ENCODE measurements at places on chromosomes 16 and 17. TPM values are rescaled to one million over a fixed set of nuclear protein-coding genes. Genes with fewer than 3 reads are reported as not detected.

Gene HID1
- total RNA-seq = 0.29 TPM

Gene HGS
- total RNA-seq = 131 TPM

Gene ZNF232
- total RNA-seq = 6.8 TPM

Gene SYNGR2
- 11.2 TPM for total RNA-seq

Gene COX6A2
- total RNA-seq = not detected

Gene CACNB1
- total RNA-seq = 7.9 TPM

Gene CMTM2
- not detected for total RNA-seq

Gene CPNE2
- 22.0 TPM for total RNA-seq

Gene PDIA2
- not detected for total RNA-seq

Gene TANGO6
- 21.8 TPM for total RNA-seq

Gene ATP2A3
- total RNA-seq = 6.9 TPM

Gene MC1R
- 7.1 TPM for total RNA-seq

Gene KRT25
- not detected for total RNA-seq

Gene CD300E
- not detected for total RNA-seq

Gene SLC5A2
- total RNA-seq = 0.15 TPM

Gene GP1BA
- total RNA-seq = not detected

Gene MT1E
- total RNA-seq = 167 TPM

Gene TMIGD1
- total RNA-seq = not detected

Gene RNF135
- total RNA-seq = 26.1 TPM

Gene KRT40
- total RNA-seq = not detected

Gene WFIKKN2
- total RNA-seq = 0.15 TPM

Gene WSCD1
- total RNA-seq = 0.15 TPM

Gene PERCC1
- not detected for total RNA-seq

Gene DNAI2
- total RNA-seq = not detected

Gene RSKR
- total RNA-seq = 5.1 TPM

Gene KCNG4
- total RNA-seq = not detected

Gene KRTAP16-1
- total RNA-seq = not detected

Gene PRAC1
- total RNA-seq = not detected

Gene ODAD4
- 0.33 TPM for total RNA-seq

Gene ADGRG1
- 6.0 TPM for total RNA-seq

Gene NPIPA5
- 5.4 TPM for total RNA-seq

Gene CX3CL1
- total RNA-seq = 0.33 TPM

Gene IRX3
- total RNA-seq = under 0.01 TPM

Gene TPSB2
- not detected for total RNA-seq

Gene IST1
- total RNA-seq = 206 TPM

Measured in smooth muscle cell of trachea (primary cell).